ENCODE measurements at places on chromosomes 16 and 17.

- no peak for DNase-seq
Measured at GRCh38 chr17:45790296-45790922, 6.3 kb downstream of the CRHR1 start.

DNA sequence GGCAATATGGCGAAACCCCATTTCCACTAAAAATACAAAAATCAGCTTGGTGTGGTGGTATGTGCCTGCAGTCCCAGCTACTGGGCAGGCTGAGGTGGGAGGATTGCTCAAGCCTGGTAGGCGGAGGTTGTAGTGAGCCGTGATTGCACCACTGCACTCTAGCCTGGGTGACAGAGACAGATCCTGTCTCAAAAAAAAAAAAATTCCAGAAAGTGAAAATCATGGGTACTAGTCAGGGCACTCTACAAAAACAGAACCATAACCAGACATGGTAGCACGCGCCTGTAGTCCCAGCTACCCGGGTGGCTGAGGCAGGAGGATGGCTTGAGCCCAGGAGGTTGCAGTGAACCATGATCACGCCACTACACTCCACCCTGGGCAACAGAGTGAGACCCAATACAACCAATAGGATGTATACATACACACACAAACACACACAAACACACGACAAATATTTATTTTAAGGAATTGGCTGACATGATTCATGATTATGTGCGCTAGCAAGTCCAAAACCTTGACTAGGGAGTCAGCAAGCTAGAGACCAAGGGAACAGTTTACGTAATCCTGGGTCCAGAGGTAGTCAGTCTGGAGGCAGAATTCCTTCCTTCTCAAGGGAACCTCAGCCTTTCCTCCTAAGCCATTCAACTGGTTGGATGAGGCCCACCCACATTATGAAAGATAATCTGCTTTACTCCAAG, 11.6 kb upstream of the GP1BA start:
- peak; percentile 28 for DNase-seq

GRCh38 chr17:75507733-75508719, 7.3 kb downstream of the CASKIN2 start:
- peak; percentile 26 for DNase-seq

GRCh38 chr16:48393485-48394354, 8.5 kb upstream of the SIAH1 start:
- DNase-seq = peak; percentile 16

DNA sequence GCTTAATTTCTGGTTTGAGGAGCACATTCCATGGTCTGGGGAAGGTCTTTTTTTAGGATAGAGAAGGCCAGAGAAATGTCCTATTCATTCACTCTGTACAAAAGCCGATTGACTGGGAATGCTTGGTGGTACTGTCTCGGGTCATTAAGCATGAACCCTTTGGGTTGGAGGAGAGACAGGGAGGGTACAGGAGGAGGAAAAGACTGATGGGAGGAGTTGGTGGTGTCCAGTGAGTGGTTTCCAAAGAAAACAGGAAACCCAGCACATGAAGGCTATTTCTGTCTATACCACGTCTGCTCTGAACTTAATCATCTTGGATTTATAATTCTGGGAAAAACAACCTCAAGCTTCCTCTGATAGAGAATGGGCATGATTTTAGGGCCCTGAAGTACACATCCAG, 111.9 kb downstream of the XYLT1 start:
- no peak for DNase-seq

DNA sequence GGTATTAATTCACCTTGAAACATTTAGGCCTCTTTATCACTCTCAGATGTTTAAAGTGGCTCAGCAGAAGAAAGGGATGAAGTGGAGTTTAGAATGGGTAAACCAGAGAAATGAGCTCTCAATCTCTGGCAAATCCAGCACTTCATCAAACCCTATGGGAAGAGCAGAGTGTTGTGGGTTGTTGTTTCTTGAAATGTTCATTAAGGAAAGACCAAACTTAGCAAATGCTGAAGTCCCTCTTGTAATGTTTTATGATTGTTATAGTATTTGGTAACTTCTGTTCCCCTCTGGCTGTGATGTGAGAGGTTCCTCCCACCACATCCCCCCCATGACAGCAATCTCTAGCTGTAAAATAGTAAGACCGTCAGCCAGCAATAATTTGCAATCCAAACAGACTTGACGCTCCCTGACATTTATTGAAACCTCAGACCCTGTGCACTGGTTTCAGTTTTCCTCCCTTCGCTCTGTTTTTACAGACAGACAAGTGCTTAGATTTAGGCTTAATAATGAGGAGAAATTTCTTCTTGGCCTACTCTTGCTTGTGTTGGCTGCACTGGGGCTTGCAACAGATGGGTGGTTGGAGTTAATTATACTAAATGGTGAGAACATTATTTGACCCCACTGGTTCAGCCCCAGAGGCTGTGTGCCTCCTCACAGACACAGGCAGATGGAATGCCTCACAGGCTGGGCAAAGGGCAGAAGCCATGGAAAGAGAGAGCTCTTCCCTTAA, 609.4 kb upstream of the SOX9 start:
- DNase-seq = no peak

DNA sequence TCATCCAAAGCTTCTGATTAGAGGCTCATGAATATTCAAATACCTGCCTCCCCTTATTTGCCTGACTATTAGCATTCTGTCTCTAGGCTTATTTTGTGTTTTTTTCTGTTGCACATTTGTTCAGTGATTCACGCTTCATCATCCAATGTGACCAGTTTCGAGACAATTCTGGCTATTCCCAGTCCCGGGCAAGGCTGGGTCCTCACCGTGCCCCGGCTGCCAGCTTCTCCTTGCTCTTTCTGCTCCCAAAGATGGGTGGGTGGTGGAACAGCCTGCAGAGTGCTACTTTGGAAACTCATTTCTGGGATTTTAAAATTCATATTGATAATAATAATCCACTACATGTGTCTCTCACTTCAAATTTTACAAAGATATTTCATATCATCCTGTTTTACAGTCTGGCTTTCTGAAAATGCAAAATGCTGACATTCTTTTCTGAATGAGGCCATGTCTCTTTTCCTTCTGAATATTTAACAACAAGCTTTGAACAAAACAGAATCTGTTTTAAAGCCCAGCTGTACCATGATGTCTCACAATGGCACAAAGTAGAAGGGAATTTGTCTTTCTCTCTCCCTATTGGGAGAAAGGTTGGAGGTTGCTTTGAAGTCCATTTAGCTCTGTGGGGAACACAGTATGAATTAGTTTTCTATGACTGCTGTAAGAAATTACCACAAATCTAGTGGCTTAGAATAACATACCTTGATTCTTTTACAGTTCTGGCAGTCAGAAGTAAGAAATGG, 116.9 kb upstream of the CDH13 start:
- no peak for DNase-seq

GRCh38 chr16:79061181-79061580, 539.4 kb downstream of the MAF start:
- DNase-seq = no peak

DNA sequence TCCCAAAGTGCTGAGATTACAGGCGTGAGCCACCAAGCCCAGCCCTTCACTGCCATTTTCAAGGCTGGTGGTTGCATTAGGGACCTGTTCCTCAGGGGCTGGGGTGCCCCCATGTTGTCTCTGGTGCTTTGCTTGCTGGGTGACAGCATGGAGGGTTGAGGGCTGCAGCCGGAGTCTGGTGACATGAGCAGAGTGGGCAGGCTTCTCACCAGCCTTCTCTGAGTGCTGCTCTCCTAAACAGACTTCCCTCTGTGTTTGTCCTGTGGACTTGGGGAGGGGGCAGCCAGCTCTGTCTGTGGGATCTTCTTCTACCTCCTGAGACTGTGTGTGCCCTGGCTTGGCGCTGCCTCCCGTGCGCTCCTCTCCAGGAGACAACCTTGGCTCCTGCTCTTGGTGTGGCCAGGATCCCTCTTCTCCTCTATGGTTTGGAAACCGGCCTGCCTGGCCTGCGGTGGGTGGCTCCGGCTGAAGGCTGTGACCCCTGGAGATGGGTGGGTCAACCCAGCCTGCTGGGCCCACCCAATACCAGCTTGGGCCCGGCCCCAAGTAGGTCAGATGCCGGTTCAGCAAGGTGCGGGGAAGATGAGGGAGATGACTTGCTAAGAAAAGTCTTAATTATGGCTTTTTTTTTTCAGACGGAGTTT, 72.1 kb downstream of the PDPK1 start:
- no peak for DNase-seq

- no peak for DNase-seq
Measured at GRCh38 chr17:45129426-45129939, 2.8 kb downstream of the PLCD3 start.

DNA sequence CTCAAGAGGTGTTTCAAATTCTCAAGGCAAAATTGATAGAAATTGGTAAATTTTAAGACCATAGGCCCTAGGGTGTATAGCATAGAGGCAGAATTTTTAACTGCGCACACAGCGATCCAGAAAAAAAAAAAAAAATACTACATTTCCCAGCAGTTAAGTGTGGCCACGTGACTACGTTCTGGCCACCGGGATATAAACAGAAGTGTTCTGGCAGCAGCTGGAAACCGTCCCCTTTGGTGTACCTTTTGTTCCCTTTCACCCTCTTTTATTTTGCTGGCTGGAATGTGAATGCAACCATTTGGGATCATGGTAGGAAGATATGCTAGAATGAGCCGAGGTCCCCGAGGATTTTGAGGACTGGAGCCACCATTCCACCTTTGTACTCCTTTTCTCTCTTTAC, 52.7 kb upstream of the AKAP1 start:
- no peak for DNase-seq

All from EL (cell line).